ENCODE measurements at places on chromosomes 3 and 15. TPM values are rescaled to one million over a fixed set of nuclear protein-coding genes. Genes with fewer than 3 reads are reported as not detected.

Gene MAGI1
- total RNA-seq: 74.8 TPM

Gene ONECUT1
- total RNA-seq: not detected

Gene ITIH1
- not detected for total RNA-seq

Gene LOXL1
- total RNA-seq: 14.0 TPM
